K562 (cell line): ENCODE measurements at places on chromosomes 3 and 15. TPM values are rescaled to one million over a fixed set of nuclear protein-coding genes. Genes with fewer than 3 reads are reported as not detected.

TMEM212 gene
- not detected in 2 replicates for polyA plus RNA-seq

GRCh38 chr3:147906285-147906684 is 497.1 kb downstream of the ZIC1 start:
- no peak for DNase-seq

DNA sequence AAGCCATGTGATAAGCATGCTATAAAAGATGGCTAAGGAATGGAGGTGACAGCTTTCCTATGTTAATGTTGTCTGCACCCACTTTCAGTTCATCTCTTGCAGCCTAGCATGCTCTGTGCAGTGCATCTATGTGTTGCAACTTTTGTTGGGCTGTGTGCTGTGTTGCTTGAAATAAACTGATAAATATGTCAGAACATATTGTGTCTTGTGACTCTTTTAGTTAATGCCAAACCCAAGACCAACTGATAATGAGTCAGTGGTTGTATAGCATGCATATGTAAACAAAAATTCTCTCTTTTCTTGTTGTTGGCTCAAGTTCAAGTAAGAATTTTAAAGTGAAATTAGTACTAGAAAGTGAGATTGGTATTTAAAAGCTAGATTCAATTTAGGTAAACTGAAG is 37.0 kb upstream of the SCN10A start:
- DNase-seq = no peak

- DNase-seq = no peak
Observed at GRCh38 chr3:192726385-192726784, 956 bp downstream of the FGF12 start.

DNA sequence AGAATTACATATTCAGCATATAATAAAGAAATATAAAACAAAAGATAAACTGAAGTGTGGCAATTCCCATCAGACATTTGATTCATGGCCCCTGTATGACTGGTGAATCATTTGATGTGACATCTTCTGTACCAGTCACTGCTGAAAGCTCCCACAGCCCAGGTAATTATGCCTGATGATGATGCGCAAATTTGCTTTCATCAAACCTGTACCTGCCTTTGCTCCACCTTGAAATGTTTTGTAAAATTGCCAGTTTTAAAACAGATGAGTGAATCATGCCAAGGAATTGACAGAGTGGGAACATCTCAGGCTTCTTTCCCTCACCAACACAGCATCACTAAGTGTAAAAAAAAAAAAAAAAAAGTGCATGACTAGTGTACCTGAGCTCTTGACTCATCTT is 66.5 kb upstream of the EIF1B start:
- DNase-seq = no peak

- no peak for DNase-seq
Observed at GRCh38 chr15:40244961-40245523, 6.2 kb downstream of the PAK6 start.

DNA sequence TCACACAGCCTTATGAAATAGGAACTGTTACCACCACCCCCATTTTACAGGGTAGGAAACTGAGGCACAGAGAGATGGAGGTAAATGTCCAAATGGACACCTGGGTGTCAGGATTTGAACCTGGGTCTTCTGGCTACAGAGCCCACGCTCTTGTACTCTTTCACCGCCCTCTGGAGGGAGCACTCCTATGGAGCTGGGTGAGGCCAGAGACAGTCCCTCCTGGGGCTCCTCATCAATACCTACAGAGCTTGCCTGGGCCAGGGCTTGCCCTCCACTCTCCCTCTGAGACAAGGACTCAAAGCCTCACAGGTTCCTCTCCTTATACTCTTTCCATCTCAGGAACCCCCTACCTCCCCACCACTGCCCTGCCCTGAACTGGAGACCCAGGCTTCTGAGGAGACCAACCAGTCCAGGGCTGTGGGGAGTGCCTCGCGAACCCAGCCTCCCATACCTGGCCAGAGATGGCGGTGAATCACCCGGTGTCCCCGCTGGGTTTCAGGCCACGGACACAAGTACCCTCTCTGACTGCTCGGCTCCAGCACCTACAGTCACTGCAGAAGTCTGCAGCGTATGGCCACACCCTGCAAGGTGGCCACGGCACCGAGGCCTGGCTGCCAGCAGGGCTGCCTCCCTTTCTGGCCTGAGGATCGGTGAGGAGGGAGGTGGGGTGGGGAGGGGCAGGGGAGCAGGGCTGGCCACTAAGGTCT is 22.1 kb upstream of the ATP2B2 start:
- DNase-seq = no peak

- DNase-seq = peak; percentile 27
Observed at GRCh38 chr3:129558772-129559564, 16.0 kb downstream of the H1-8 start.

- DNase-seq = no peak
Observed at GRCh38 chr3:55515550-55516246, 28.6 kb upstream of the WNT5A start.

- DNase-seq = no peak
Observed at GRCh38 chr3:141429371-141430035, 57.3 kb upstream of the RASA2 start.
